GM13977 (cell line): ENCODE measurements at places on chromosomes 4 and X.

- DNase-seq, result no peak
These were observed 60.1 kb upstream of the ACSL4 start for GRCh38 chrX:109793191-109793590.

- no peak for DNase-seq
These were observed 48.1 kb downstream of the SMC1A start for GRCh38 chrX:53374222-53374820.

DNA sequence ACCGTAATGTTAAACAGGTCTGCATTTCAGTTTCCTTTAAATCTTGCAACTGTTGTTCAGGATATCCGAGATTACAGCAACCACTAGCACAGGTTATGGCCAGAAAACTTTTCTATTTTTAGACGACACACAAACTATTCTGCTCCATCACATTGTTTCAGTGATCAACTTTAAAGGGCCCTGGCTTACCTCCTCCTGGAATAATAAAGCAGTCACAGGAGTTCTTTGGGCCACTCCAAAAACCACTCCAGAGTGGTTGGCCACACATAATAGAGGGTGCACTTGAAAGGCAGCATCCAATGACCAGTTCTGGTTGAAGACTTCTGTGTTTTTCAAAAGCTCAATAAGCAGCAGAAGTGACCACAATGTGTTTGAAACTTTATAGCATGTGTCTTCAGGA, 118.9 kb downstream of the RAB28 start:
- no peak for DNase-seq

GRCh38 chr4:47824840-47825239, 13.0 kb downstream of the CORIN start:
- no peak for DNase-seq

DNA sequence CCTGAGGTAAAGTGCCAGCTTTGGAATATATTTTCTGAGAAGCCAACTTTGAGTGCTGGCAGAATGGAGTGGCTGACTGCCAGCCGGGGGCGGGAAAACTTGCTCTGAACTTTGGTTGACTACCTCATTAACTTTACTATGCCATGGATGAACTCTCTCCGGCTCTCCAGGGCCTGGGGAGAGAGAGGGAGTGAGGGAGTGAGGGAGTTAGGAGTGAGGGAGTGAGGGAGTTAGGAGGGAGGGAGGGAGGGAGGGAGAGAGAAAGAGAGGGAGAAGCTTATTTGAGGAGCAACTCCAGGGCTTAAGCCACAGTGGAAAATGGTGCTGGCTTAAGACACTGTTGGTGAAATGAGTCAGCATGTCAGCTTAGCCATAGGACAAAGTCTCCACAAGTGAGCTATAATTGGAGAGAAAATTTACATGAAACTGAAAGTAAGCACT, 280.9 kb upstream of the RPS6KA3 start:
- no peak for DNase-seq
